ENCODE measurements at places on chromosomes 7 and 10.
A peak's percentile ranks its signal among the peaks of the same experiment; 100 is the strongest.

- peak; percentile 28 for DNase-seq
These were observed 79.9 kb upstream of the EN2 start for GRCh38 chr7:155377838-155378579.

DNA sequence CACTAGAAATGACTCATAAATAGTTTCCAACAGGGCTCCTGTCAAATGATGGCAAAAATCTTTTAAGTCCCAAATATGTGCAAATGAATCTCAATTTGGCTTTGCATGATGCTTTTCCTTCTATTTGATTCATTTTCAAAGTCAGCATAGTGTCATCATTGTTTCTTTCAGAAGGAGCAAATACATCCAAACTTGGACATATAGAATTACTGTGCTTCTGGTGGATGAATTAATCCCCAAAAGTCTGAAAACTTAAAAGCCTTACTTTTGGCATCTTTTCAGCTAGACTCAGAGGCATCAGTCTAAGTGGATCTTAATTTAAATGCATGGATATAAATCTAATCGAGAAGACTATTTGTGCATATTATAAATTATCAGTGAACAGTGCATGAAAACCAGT lies 578.1 kb upstream of the FZD8 start:
- DNase-seq, result no peak

DNA sequence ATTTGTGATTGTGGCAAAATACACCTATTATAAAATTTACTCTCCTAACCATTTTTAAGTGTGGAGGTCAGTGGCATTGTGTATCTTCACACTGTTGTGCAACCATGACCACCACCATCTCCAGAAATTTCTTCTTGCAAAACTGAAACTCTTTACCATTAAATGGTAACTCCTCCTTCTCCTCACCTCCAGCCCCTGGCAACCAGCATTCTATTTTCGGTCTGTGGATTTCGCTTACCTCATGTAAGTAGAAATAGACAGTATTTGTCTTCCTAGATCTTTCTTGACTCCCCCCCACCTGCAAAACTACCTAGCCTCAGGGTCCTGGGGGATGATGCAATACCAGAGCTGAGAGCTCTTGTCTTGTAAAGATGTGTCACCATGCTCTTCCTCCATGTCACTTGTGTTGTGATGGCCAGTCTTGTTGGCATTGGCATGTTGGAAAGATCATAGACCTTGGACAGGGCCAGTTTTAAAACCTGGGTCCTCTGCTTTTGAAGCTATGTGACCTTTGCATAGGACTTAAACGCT lies 71.1 kb upstream of the EMX2 start:
- no peak for DNase-seq

DNA sequence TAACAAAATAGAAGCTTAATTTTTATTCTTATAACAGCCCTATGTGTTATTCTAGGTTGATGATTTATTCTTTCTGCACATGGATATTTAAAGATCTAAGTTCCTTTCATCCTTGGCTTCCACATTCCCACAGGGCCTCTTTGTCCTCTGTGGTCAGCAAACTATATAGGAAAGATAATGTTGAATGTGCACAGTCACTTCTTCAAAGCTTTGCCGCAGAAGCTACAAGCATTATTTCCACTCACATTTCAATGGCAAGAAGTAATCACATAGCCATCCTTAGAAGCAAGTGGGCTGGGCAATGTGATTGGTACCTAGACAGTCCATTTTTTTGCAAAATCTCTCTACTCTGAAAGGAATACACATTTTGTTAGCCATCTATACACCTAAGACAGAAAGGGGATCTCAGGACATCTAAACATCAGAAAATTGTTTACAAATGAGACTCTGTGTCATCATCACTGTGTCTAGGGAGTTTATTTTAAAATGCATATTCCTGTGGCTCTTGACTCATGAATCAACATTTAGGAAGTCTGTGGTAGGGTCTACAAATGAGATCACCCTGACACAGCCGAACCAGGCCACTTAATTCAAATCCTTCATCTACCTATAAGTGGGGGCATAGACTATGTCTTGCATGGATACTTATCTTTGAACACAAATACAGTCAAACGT lies 1060.5 kb downstream of the XPNPEP1 start:
- DNase-seq, result no peak

DNA sequence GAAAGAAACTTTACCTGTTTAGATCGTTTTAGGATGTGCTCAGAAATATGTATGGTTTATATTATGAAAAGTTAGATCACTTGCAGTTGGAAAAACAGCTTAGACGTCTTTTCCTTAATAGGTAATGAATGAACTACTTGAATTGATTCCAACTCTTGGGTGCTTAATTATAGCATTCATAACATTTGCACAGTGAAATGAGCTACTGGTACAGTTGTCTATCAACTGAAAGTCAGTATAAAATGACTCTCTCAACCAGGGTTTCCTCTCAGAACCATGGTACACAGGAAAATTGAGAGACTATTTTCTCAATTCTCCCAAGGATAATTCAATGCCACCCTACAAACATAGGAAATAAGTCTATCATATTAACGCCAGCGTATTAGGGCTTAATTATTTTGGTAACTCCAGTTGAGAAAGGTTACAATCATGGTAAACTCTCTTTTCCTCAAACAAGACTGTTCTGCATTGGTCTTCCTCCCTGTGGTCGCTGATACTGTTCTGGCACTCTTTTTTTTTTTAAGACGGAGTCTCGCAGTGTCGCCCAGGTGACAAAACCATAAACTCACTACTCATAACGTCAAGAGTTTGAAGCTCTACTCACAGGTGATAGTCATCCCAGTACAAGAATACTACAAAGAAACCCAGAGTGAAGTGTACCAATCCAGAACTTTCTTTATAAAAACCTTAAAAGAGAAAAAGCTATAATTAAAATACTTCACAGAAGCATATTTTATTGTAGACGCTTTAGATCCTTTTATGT lies 2.0 kb downstream of the ANLN start:
- DNase-seq, result peak; percentile 61

DNA sequence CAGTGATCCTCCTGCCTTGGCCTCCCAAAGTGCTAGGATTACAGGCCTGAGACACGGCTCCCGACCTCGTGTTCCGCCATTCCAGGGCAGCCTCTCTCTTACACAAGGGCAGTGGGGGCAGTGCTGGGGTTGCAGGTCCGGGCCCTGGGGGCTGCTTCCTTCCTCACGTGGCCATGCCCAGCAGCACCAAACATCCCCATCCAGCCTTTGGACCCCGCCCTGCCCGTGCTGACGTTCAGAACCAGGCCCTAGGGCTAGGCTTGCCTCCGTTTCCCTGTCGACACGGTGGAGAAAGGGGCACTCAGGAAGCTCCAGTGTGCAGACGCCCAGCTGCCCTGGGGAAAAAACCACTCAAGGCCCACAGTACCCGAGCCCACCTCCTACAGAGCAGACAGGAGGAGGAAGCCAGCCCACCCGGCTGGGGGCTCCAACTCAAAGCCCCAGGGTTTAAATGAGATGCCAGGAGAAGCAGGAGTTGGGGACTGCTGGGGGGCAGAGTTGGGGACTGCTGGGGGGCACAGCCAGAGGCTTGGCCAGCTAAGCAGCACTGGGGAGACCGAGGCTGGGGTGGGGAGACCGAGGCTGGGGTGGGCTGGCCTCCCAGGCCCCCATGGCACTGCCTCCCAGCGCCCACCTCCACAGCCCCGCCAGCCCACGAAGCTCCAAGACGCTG lies 35.9 kb downstream of the ADAP1 start:
- DNase-seq, result no peak

DNA sequence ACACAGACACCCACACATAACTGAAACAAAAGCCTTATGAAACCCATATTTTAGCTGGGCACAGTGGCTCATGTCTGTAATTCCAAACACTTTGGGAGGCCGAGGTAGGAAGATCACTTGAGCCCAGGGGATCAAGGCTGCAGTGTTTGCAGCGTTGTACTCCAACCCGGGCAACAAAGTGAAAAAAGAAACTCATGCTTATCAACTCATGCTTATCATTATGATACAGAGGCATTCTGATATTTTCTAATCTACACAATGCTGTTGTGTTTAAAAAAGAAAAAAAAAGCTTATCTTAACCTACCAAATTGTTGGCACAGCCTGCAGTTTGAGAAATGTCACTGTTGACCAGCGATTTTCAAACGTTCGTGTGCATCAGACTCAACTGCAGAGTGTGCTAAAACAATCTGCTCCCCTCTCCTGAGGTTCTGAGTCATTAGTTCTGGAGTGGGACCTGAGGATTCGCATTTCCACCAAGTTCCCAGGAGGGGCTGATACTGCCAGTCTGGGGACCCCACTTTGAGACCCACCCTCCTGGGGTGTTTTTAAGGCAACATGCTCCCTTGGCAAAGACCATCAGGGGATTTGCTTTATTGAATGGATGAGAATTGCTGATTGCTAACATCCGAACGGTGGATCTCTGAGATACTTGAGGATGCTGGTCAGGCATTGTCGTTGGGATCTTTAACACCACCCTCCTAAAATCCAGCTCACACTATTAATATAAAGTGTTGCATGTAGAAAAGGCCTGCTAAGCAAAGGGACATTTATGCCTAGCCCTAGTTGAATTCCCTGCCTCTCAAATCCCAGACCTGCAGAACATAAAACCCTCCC lies 16.2 kb downstream of the CHST3 start:
- no peak for DNase-seq

DNA sequence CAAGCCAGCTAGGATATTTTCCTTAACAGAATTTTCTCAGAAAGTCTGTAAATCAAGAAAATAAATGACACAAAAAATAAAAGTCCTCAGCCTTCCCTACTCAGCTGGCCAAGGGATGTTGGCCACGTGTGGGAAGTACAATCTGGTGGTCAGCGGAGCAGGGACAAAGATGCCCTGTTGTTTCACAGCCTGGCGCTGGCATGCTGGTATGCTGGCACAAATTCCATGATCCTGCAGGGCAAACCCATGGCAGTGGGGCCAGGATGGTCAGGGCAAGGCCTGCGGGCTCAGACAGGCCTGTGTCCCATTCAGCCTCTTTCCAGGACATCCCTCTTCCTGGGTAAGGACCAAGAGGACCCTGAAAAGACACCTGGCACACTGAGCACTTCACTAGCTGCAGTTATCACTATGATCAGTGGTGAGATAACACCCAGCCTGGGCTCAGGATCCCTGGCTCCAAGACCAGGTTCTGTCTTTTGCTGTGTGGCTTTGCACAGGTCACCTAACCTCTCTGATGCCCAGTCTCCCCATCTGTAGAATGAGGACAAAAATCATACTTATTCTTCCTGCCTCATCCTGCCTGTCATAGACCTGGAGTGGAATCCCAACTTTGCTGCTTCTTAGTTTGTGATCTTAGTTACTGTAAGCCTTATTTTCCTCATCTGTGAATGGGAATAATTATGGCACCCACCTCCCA lies 10.8 kb upstream of the HSPA12A start:
- no peak for DNase-seq

DNA sequence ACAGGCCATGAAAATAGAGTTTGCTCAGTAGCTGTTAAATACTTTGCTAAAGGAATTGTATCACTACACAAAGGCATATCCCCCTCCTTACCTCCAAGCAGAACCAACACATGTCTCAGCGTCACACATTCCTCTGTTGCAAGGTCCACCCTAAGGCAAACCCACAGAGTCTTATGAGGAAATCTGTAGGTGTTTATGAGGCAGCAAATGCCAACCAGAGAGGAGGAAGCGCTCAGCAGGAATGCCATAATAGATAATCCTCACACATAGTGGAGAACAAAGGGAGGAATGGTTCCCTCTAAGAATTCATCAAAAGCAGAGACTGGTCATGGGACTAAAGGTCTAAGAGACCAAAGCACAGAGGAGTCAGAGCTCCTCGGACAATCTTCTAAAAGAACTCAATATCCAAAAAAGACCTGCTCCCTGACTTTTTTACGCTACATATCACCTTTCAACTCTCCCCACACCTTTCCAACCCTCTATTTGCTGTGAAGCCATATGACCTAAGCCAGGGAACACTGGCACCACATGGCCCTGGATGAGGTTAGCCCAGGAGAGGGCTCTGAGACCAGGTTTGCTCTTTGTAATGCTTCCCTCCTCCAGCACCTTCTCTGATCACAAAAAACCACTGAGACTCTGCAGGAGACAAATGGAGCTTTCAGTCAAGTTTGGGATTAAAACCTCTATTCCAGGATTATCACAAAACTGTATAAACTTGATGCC lies 7.3 kb downstream of the SLC25A13 start:
- DNase-seq, result no peak

- DNase-seq, result no peak
These were observed 415.0 kb upstream of the NPVF start for GRCh38 chr7:25643286-25643685.

DNA sequence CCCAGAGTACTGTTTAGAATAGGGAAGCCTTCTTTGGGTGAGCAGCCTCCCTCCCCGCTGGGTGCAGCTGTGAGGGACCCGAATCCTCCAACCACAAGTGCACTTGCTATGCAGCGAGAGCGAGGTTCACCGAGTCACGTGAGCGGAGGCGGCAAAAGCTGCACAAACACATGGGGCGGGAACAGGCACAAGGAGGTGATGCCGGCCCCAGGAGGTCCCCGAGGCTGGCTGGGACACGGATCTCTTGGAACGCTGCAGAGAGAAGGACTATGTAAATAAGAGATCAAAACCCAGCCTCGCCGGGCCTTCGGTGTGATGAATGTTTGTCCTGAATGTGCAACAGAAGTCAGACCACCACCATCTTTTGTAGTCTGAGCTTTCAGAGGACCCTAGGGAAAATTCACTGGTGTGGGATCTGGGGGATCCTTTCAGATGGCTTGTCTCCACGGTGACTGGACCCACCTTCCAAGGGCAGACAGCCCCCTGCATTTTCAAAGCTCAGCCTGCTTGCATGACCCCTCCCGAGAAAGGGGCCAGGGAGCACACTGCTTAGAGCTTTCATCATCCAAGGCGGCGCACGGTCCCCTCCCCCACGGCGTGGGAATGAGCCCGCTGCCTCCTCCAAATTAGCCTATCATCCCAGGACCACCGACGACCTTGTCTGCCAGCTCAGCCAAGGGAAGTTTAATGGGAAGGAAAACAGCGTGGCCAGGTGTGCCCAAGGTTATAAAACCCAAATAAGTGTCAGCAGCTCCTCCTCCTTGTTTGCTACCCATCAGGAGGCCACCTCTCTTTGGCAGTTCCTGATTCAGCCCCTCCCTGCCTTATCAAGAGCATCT lies 327.7 kb downstream of the CXCL12 start:
- DNase-seq, result no peak

- DNase-seq, result no peak
These were observed 74.6 kb downstream of the SH2D4B start for GRCh38 chr10:80612261-80612660.

- no peak for DNase-seq
These were observed 113.3 kb downstream of the EBF3 start for GRCh38 chr10:129850790-129851189.

GRCh38 chr10:63798599-63799498 lies 277.6 kb downstream of the REEP3 start:
- DNase-seq, result peak; percentile 12

- no peak for DNase-seq
These were observed 54.0 kb downstream of the ANK3 start for GRCh38 chr10:60335708-60336107.

GRCh38 chr7:35624299-35625186 lies 70.4 kb downstream of the HERPUD2 start:
- peak; percentile 74 for DNase-seq

GRCh38 chr10:19952224-19953010 lies 136.2 kb downstream of the PLXDC2 start:
- no peak for DNase-seq

Measured in KBM-7 (cell line).